LHCN-M2 (cell line): ENCODE measurements at places on chromosomes 11 and 22.

DNA sequence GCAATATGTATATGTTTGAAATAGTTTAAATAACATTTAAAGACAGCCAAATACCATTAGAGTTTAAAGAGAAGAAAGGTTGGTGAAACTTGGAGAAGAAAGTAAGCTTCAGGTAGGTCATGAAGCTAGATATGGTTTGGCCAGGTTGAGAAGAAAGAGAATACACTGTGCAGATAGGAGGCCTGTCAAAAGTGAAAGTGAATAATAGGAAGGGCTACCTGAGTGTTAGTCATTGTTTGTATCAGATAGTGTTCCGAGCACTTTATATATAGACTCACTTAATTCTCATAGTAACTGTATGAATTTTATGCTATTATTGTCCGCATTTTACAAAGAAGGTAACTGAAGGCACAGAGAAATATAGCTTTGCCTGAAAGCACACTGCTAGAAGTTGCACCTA is 56.9 kb downstream of the USP47 start:
- DNase-seq, result no peak

- no peak for DNase-seq
Measured at GRCh38 chr11:121487191-121487590, 34.4 kb upstream of the SORL1-AS1 start.

DNA sequence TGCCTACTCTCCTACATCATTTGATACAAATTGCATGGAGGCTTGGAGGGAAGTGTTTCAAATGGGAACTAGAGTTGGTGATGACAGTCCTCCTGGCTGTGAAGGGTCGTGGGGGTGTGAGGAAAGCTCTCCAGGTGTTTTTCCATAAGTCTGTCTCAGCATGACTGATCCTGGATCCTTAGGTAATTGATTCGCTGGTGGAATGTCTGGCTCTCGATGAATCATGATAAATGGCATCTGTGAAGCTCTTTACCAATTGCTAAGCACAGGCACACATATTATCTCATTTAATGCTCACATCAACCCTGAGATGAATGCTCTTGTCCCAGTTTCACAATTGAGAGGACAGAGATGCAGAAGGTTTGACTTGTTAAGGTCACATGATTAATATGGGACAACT is 107.5 kb downstream of the PKNOX2 start:
- peak; percentile 44 for DNase-seq

DNA sequence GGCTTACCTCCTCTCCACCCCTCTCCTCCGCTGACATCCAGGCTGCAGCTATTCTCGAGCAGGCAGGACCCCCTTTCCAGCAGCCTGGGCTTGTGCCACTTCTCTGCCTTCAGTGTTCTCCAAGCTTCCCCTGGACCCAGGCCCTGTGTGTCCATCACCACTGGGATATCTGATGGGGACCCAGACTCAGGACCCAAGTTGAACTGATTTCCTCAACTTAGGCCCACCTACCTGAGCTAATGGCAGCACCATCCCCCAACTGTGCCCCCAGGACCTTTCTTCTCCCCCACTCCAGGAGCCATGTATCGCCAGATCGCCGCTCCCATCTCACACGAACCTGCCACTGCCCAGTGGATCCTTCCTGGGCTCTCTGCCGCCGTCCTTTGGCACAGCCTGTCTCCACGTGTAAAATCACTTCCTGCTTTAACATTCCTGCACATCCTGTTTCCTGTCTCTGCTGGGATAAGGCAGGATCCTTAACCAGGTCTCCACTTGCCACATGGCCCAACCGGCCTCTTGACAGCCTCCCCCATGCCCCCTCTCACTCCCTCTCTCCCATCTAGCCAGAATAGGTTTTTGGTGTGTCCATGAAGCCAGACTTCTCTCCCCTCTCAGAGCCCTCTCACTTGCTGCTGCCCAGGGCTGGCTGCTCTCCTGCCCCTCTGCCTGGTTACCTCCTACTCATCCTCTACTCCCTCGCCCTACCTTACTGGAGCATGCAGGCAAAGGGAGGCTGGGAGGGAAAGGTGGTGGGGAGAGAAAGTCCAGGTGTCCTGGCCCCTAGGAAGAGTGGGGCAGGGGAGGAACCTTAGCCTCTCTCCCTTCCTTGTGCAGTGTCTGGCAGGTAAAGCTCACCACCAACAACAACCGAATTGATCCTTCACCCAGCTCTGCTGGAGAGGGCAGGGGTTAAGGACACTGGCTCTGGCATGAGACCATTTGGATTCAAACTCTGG is 9.4 kb downstream of the SPATA19 start:
- no peak for DNase-seq

GRCh38 chr11:116835042-116835772 is 2.2 kb downstream of the APOA1 start:
- DNase-seq, result no peak

DNA sequence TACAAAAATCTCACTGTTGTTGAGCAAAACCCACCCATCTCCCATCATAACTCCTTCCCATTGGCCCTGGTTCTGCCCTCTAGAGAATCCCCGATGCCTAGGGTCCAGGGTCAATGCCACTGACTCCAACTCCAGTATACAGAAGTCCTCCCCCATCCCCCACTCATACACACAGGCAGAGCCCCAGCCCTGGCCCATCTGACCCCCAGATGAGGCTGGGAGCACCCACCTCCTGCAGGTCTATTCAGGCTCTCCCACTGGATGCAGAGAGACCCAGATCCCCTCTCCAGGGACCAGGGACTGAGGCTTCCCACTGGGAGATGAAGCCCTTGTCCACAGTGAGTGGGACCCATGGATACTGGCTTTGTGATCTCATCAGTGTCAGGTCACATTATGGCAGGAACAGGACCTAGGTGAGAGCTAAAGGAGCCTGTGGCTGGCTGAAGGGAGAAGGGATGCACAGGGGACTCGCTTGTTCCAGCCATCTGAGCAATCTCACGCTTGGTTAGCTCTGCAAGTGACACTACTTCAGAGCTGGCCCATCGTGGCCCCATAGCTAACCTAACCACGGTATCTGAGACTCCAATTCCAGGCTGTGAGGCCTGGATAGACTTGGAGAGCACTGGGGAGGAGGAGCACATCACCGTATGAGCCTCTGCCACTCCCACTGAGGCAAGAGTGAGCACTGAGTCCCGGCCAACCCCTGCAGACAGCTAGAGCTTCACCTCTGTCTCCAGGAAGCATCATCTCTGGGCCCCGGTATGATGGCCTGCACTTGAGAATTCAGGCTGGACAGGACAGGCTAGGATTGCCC is 35.7 kb downstream of the TRIM29 start:
- no peak for DNase-seq

DNA sequence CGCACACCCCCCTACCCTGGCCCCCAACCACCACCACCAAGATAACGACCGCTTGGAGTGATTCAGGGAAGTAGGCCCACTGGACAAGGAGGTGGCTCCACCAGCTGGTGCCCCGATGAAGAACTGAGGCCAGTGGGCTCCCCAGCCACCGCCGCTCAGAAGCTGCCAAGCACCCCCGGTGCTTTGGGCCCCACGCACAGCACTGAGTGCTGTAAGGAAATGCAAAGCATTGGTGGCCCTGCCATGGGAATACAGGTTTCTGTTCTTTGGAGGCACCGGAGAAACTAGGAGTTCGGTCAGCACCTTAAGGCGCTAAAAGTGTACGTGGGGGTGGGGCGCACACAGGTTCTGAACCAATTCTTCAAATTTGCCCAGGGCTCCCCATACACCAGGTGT is 664 bp upstream of the PRSS23 start:
- DNase-seq, result no peak

GRCh38 chr22:37654563-37655251 is 3.8 kb upstream of the PDXP start:
- DNase-seq, result no peak

- DNase-seq, result no peak
Measured at GRCh38 chr22:42834177-42834949, 22.7 kb downstream of the ARFGAP3 start.

DNA sequence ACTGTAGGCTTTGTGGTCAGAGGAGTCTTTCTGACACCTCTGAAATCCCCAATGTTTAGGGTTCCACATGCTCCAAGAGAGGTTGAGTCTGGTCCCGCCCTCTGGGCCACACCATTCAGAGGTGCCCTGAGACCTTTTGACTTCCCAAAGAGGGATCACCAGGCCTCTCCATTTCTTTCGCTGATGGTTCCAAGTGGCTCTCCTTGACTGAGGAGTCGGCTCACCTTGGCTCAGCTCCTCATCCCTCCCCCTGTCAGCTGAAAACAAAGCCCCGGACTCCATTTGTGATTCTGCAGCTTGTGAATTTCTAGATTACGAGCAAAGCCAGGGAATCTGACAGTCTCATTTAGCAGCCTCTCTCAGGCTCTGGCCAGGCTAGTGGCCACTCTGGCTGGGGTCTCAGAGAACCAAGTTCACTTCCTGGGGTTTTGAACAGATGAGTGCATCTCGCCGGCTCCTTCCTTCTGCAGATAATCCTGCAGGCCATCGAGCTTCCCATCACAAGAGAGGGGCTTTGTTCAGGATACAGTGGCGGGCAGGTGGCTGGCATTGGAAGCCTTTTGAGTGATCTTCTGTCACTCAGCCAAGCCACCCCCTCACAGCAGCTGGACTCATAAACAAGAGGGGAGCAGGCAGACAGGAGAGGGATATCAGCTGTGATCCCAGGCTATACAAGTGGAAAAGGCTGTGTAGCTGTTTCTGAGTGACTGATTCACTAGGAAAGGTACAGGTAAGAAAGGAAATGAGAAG is 102.9 kb downstream of the TRIM29 start:
- DNase-seq, result no peak

- DNase-seq, result peak; percentile 92
Measured at GRCh38 chr11:36074941-36075431, 131.1 kb downstream of the LDLRAD3 start.

DNA sequence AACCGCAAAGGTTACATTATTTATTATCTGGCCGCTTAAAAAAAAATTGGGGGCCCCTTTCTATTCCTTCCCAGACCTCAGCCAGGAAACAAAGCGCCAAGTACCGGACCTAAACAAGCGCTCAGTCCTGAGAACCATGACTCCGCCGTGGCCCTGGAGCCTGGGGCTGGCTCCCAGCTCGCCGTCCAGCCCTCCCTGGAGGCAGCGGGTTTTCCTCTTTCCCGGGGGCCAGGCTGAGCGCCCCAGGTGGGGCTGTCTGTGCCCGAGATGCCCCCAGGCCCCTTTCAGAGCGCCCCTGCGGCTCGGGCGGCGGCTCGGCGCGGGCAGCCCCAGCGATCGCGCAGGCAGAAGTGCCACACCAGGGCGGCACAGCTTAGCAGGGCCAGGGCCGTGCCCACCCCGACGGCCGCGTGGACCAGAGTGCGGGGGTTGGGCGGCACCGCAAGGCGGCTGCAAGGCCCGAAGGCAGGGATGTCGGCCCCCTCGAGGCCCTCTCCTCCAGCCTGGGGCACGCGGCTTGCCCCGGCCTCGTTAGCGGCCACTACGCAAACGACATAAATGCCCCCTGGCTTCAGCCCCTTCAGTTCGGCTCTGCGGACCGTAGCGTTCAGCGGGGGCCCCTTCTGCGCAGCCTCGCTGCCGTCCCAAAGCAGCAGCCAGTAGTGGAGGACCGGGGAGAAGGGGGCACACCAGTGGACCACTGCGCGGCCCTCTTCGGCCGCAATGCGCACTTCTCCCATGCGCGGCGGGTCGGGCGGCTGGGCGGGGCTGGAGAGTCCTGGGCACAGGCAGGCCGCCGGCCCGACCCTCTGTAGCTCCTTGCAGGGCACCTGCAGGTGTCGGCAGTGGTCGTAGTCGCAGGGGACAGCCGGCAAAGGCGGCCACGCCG is 1.6 kb downstream of the LRRN4CL start:
- DNase-seq, result no peak

- no peak for DNase-seq
Measured at GRCh38 chr11:66863428-66864125, 6.7 kb downstream of the LRFN4 start.

DNA sequence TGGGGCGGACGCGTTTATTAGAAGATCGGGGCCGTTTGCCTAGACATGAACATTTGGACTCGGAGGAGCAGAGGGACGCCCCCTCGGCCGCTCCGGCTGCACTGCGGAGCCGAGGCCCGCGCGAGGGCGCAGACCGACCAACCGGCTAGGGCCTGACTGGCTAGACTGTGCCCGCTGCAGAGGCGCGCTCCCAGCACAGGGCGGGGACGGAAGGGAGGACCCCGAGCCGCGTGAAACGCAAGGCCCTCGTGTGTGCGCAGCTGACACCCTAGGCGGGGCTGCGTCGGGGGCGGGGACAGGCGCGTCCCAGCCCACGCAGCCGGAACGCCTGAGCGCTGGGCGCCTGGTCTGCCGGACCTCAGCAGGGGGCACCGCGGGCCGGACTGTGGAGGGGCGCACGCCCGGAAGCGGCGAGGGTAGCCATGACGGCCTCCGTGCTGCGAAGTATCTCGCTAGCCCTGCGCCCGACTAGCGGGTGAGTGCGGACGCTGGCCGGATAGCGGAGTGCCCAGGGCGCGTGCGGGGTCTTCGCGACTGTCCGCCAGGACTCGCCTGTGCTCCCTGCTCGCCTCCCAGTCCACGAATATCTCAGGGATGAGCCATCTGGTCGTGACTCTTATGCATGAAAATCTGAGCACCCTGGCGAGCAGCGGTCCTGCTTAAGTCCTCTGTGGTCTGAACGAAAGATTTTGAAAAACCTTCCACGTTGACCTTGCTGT is at the start of gene MRPL40:
Gene MRPL40, plus strand, starts transcription at position 413 of the 719 bp plus-strand sequence. Its CDS starts 10 bp downstream, at position 423.
- peak; percentile 94 for DNase-seq

GRCh38 chr11:9269492-9270013 is 4.4 kb upstream of the DENND5A start:
- DNase-seq, result no peak

DNA sequence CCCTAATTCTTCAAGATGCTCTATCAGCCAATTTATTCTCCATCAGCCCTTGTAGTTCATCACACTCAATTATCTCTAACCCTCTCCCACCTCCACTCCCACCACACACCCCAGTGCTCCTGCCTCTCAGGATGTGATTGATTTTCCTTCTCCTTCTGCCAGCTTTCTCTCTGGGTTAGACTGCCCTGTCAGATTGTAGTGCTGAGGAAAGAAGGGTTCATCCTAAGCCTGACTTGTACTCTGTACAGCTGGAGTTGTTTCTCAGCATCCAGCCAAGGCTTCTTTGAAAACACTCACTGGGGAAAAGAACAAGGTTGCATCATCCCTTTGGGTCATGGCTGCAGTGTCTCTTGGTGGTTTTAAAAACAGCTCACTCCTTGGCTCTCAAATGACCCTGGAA is 61.2 kb downstream of the CECR2 start:
- DNase-seq, result peak; percentile 4

GRCh38 chr22:38223289-38223960 is 21.6 kb downstream of the MAFF start:
- no peak for DNase-seq

DNA sequence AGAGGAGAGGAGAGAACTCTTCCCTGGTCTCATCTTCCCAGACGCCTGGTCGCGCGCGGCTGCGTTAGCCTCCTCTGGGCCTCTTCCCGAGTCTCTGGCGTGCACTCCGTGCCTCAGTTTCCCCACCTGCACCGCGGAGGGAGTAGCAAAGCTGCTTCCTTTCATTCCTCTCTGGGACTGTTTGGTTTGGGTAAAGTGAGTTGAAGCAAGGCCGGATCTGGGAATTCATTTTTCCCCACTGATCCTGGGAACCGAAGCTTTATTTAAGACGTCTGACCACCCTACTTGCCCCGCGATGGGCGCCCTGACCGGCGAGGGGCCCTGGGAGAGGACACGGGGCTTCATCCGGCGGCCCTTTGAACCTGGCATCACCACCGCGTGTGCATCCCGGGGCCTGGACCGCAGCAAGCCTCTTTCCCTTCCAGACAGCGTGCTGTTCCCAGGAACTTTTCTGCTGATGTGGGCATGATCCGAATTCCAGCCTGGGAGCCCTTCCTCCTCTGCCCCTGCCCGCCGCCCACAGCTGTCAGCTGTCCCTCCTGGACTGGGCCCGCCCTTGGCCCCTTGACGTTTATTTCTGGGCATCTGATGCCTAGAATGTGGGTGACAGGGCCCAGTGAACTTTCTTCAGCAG is 758 bp downstream of the LDLRAD3 start:
- peak; percentile 75 for DNase-seq
